Gastroesophageal sphincter (tissue), 4 donors: ENCODE measurements at places on chromosomes 3 and 15.

- no peak for ATAC-seq
Observed at GRCh38 chr15:74529921-74530320, 11.1 kb upstream of the ARID3B start.

GRCh38 chr3:30628205-30628900 is 22.0 kb downstream of the TGFBR2 start:
- ATAC-seq = no peak

- ATAC-seq = no peak
Observed at GRCh38 chr3:148600902-148601765, 96.6 kb upstream of the AGTR1 start.

DNA sequence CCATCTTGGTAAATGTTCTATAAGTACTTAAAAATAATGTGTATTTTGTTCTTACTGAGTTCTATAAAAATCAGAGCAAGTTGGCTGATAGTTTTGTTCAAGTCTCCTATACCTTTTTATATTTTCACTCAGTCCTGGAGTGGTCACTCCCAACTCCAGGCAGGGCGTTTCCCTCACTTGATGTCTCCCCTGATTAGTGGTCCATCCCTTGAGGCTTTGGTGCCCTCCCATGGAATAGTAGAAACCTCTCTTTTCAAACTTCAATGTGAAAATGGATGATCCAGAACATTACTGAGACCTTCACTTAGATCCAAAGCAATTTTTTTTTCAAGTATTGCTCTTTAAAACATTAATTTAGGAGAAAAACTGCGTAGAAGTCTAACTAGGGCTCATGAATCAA is 25.0 kb upstream of the SCN10A start:
- ATAC-seq = no peak

DNA sequence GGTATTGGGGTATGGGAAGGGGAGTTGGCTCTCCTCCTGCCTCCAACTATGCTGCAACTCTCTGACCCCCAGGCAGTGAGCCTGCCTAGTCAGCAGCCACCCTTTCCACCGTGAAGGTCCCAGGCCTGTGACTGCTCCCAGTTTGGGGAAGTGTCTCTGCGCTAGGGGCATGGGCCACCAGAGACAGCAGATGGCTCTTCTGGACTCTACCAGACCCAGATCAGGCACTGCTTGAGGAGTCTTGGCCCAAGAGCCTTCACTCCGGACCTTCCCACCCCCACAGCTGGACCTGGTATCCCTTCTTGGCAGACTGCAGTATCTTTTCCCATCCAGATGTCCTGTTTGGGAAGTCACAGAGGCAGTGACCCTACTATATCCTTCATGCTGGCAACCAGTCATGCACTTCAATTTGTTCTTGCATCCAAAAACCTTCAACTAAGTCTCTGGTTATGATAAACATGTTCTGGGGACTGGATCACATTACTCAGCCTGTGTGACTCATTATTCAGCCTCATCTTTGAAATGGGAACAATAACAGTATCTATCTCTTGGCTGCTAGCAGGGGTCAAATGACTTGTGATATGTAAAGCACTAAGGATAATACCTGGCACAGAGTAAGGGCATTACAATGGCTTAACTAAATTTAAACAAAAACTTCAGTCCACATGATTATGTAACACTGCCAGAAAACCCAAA is 62.7 kb downstream of the POMGNT2 start:
- peak; percentile 43 for ATAC-seq

DNA sequence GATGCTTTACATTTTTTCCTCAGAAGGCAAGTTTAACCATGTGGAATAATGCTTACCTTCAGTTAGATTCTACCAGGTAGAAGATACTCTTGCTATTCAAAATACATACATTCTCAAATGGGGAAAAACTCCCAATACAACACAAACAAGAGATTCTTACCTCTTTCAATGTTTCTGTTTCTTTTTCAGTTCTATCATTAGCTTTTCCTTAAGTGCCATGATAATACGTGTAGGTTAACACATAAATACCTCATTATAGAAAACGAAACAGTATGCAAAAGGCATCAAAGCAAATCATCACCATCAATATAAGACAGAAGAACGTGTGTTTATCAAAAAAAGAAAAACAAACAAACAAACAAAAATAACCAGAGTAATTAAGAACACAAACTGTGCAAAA is 300.7 kb upstream of the ROBO1 start:
- ATAC-seq = no peak

DNA sequence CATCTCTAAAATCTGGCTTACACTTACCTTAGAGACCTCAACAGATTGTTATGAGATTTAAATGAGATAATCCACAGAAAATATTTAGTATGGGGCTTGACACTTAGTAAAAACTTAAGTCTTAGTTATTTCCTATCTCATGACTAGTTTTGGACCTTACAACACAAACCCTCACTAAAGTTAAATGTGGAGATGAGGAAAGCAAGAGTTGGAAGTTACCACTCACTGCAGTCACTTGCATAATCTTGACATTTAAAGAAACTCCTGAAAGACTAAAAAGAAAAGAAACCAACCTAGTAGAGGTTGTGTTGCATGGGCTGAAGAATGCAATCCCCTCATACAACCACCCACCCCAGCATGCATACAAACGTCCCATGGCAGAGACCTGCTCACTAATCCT is 40.1 kb downstream of the ITGB5 start:
- no peak for ATAC-seq

DNA sequence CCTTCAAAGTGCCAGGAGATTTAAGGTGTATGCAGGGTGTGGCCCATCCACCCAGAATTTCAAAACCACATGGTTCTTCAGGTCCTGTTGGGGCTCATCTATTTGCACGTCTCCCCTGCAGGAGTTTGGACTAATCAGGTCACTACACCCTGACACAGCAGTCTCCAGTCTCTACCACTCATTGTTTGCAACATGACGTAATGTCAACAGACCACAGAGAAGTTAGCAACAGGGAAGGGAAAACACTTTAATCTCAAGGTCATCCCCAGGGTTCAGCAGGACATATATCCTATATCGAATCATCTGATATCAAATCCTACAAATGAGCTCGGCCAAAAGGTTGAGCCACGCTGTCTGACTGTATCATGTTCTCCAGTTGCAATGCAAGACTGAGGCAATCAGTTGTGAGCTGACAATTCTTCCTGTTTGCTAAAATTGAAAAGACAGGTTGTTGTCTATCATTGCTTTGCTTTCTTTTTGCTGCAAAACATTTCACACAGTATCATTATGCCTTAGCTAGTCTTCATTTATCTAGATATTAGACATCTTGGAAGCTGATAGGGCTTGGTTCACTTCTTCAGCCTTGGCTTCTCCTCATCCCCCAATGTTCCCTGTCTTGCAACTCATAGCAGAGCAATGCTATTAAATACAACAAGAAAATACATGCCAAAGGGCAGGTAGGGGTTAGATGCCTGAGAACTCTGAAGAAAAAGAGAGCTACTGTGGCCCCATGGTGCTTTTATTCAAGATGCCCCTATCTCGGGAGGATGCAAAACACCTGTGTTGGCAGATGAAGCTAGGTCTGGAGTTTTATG is 13.4 kb upstream of the LEKR1 start:
- no peak for ATAC-seq

- peak; percentile 52 for ATAC-seq
Observed at GRCh38 chr15:40252438-40253166, 13.7 kb downstream of the PAK6 start.

DNA sequence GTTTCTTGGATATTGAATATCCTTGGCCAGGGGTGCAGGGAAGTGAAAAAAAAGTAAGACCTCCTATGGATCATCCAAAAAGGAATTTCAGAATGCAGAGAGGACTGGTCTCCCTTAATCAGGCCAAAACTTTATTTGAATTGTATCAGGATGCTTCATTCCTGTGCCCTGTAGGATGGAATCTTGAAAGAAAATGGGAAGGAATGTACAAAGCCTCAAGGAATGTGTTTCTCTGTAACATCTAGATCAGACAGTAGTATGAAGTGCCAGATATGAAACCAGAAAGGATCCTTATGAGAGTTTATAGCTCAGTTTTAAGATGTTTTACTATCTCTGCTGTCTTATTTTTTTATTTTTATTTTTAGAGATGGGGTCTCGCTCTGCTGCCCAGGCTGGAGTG is 6.5 kb upstream of the GSK3B start:
- no peak for ATAC-seq

DNA sequence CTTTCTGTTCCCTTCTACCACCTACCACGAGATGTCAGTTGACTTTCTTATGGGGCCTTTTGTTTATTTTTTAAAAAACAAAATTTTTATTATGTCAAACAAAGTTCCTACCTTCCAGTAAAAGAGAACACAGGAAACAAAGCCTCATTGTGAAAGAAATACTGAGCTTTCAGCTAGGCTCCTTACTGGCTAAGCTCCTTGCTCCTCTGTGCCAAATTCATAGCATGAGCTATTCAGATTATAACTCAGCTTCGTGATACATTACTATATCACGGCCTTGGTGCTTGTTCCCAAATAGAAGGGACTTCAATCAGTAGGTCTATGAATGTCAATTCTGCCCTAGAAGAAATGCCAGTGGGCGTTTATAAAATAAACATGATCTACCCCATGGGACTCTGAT is 145.8 kb upstream of the CHRM5 start:
- ATAC-seq = no peak

GRCh38 chr15:49036650-49037545 is 9.3 kb downstream of the SECISBP2L start:
- no peak for ATAC-seq

DNA sequence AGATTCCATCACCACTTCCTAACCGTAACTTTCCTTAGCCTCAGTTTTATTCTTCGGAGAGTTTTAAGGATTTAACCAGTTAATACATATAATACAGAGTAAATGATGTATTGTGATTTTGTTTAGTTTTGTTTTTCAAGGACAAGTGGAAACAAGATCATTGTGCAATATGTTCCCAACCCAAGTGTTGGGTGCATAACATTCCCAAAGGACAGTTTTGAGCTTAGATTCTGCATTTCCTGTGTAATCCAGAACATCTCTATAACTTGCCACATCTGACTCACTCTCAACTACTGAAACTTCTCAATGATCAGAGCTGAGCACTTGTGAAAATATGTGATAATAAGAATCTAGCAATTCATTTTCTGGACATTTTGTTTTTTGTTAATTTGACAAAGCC is 466.1 kb upstream of the PPP2R3A start:
- ATAC-seq = no peak

- ATAC-seq = no peak
Observed at GRCh38 chr3:14948609-14949038, 1.2 kb downstream of the NR2C2 start.

DNA sequence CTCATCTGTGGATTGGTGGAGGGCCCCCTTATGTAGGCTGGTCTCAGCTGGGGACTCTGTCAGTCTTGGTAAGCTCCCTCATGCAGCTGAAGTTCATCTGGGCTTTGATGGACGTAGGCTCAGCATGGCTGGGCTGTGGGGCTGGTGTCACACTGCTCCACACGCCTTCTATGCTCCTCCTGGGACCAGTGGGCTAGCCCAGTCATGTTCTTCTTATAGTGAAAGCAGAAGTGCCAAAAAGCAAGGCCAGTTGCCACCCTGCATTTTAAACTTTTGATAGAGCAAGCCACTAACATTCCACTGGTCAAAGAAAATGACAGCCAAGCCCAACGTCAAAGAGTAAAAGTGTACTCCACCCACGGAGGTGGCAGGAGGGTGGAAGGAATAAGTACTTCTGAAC is 165.5 kb downstream of the MEX3B start:
- ATAC-seq = no peak

DNA sequence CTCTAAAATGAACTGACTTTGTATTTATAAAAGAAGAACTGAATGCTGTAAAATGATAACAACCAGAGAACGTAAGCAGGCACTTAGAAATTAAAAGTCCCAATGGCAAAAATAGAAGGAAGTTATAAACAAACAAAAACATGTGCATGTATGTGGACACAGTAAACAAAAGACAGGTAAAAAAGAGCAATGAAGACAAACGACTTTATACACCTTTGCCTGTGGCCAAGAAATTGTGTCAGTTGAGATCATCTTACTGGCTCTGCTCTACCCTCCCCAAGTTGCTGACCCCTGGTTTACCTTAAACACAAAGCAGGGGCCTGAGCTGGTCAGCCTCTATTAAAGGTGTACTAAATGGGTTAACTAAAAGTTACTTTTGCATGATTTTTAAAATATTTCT is 41.7 kb upstream of the GP5 start:
- no peak for ATAC-seq

DNA sequence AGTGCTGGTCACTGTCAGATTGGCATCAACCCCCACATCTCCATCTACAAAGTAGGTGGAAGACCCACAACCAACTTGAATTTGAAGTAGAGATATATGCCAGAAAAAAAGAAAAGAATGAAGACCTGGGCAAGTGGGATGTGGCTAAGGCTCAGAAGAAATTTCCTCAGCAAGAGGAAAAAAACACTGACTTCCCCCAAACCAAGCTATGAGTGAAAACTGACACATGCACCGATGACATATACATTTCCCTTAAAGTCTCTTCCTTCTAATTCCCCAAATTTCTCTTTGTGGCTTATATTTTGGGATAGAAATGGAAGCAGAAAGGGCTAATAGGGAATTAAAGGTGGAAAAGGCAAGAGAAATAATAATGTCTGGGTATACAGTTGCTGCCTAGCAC is 59.0 kb downstream of the CYP19A1 start:
- no peak for ATAC-seq

- ATAC-seq = no peak
Observed at GRCh38 chr15:33137101-33137500, 57.4 kb downstream of the FMN1 start.

DNA sequence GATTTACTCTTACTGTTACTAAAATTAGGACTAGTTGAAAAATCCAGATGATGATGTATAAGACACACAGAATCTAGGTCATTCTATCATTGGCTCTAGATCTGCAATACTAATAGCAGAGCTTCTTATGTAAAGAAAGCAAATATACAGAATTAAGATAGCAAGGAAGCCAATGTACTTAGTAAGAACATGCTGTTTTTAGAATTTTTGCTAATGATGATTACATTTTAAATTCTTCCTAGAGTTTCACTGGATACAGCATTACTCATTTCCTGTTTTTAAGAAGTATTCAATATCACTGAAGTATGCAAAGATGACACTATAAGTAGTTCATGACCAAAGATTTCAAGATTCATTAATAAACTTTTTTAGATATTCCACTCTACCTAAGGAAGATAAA is 60.7 kb downstream of the CFAP20DC start:
- ATAC-seq = no peak

- ATAC-seq = no peak
Observed at GRCh38 chr15:48394970-48395369, 63.7 kb downstream of the DUT start.

DNA sequence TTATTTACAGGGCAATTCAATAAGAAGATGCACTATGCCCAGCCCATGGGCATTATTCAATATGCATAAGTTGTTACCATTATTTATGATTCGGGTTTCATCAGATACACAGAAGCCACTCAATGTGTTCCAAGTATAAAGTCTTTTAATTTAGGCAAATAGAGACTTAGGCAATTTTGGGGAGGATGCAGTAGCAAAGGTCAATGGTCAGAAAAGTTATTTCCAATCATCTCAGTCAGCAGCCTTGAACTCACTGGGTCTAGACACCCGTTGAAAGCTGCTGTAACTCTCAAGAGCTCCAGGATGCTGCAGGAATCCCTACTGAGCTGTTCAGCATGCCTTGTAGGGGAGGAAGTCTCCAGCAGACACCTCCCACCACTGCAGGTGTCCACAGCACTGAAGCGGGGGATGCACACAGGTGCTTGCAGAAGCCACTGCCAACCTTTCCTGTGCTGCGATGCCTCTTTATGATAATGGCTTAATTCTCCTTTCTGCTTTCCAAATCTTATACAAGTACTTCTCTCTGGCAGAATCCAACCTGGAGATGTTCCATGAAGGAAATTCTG is 155.0 kb upstream of the SUCLG2 start:
- ATAC-seq = no peak
